ENCODE measurements at places on chromosomes 6 and 20.
A peak's percentile ranks its signal among the peaks of the same experiment; 100 is the strongest.

DNA sequence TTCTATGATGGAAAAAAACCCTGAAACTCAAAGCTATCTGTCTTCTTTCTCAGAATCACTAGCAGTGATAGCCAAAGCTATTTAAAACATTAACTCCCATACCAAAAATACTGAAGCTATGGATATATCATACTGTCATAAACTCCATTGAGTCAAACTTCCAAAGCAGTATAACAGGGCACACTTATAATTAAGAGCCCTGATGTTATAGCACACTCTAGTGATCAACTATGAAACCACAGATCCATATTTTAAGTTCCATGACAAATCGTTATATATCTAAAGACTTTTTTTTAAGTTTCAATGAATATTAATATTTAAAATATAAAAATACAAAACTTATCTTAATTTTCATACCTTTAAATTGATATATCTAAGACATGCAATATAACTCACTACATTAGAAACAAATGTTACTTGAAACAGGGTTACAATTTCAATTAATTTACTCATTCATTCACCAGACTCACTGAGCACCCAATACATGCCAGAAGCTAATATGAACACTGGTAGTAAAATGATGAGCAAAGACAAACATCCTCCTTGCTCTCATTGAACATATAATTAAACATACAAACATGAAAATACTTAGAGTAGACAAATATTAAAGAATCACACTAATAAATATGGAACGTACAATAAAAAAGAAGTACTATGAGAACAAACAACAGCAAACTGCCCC lies 69.3 kb downstream of the IBTK start:
- DNase-seq = no peak

GRCh38 chr6:152059909-152060308 lies 252.4 kb downstream of the ESR1 start:
- DNase-seq = no peak

- DNase-seq = peak; percentile 60
Measured at GRCh38 chr20:33812152-33812849, 1.2 kb downstream of the CHMP4B start.

DNA sequence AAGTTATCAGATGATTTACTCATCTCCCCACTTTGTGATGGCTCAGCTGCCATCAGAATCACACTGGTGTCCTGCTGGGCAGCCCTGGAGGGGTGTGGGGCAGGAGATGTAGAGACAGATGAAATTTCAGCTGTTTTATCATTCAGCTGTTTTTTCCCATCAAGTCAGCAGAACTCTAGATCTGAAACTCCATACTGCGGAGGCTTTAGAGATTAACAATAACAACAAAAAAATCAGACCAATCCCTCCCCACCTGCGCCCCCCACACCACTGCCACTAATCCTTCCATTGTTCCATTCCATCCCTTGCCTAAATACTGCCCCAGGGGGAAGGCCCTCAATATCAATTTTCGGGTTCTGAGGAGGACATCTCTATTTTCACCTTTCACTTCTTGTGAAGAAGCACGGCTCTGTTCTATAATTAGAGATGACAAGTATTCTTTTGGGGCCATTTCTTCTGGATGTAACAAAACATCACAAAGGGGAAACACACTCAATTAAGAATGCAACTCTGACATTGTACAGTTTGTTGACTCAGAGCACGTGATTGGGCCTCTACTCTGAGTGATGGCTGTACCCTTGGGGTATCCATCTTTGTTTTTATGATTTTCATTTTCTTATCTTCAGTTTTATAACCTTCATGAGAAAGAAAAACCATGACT lies 396.3 kb downstream of the ZFAND3 start:
- no peak for DNase-seq

GRCh38 chr6:105196076-105196475 lies 16.3 kb upstream of the POPDC3 start:
- DNase-seq = no peak

Measured in omental fat pad (tissue), 4 donors.